Astrocyte of the spinal cord (primary cell): ENCODE measurements at places on chromosomes 12 and 14.
A peak's percentile ranks its signal among the peaks of the same experiment; 100 is the strongest.

DNA sequence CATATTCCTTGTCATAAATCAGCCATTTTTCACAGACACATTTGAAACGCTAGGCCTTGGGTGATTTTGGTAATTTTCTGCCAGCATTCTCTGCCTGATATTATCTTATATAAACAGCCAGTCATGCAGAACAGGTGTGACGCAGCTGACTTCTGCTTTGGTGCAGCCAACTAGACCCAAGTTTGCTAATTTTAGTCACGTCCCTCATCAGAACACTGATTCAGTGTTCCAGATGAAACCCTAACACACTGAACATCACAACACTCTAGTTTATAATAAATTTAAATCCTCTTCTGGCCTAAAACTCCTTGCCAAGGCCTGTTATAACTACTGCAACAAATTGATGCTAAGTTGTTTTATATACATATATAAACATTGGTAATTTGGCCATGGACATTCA lies 386.1 kb downstream of the SEC23A start:
- DNase-seq: no peak

DNA sequence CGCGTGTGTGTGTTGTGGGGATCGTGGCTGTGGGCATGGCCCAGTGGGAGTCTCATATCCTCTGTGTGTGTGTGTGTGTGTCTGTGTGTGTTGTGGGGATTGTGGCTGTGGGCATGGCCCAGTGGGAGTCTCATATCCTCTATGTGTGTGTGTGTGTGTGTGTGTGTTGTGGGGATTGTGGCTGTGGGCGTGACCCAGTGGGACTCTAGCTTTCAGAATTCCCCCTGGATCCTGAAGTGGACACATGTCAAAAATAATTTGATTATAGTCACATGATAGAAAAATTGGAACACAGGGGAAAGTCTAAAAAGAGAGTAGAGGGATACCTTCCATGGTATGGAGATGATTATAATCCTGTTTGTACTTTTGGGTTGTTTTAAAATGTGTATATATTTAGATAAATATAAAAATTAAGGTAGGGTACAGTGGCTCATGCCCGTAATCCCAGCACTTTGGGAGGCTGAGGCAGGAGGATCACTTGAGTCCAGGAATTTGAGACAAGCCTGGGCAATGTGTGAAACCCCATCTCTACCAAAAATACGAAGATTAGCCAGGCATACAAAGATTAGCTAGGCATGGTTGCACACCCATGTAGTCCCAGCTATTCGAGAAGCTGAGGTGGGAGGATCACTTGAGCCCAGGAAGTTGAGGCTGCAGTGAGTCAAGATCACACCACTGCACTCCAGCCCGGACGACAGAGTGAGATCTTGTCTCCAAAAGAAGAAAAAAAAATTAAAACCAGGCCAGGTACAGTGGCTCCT lies 11.0 kb downstream of the PAPLN start:
- DNase-seq: no peak

- no peak for DNase-seq
These were observed 39.0 kb downstream of the NID2 start for GRCh38 chr14:52029881-52030280.

GRCh38 chr12:48969160-48969771 lies 2.3 kb downstream of the WNT10B start:
- no peak for DNase-seq

DNA sequence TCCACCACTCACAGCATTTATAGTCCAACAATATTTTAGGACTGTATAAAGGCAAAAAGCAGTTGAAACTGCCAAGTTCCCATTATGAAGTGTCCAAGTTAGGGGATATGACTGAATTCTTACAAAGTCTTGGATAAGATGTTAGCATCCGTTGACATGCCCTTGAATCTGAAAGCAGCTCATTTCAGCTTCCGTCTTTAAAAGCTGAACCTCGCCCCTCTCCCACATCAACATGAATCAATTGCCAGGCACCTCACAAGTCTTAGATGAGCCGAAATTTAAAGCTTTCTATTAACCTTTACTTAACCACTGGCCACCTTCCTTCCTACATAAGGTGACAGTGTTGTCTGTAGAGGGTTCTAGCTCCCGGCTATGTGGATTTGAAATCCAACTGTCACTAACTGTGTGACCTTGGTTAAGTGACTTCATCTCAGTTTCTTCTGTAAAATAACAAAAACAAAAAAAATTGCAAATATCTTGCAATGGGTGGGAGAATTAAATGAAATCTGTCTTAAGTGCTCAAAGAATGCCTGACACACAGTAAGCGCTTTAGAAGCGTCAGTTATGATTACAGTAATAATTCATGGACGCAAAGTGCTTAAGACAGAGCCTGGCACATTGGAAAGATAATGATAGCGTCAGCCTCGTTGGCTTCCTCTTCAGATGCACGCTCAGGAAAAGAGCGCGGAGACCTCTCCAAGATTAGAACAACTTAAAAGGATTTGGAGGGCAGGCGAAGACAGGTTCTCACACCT lies 1.2 kb downstream of the PPP1CC start:
- peak; percentile 38 for DNase-seq

DNA sequence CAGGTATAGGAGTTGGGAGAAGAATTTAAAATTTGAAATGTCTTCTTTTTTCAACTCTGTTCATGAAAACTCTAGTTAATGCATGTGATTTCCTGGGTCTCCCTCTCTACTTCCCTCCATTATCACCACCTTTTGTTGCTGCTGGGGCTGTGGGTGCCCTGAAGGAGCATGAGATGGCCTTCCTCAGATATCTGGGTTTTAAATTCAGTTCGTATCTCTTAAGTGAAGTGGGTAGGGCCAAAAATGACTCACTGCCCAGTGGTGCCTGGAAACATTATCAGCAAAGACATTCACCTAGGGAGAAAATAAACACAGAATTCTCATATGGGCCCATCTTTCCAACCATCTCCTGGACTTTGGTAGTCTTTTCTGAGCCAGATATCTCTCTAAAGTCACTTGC lies 234.9 kb upstream of the PLEKHG7 start:
- no peak for DNase-seq

DNA sequence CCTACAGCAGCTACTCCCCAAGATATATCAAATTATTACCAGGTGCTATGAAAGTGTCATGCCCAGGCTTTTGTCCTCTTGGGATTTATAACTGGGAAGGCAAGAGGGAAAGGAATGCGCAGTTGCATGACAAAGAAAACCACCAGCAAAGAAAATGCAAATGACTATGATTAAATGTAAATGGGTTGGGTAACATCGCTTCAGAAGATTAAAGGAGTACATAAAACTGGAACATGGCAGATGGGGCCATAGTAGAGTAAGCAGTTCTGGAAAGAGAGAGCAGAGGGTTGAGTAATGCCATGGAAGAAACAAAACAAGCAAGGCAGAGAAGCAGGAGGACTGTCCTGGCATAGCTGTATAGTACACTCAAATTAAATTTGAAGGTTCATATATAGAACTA lies 493.1 kb downstream of the NOVA1 start:
- DNase-seq: no peak
